ENCODE measurements at places on chromosomes 3 and 15. TPM values are rescaled to one million over a fixed set of nuclear protein-coding genes. Genes with fewer than 3 reads are reported as not detected.

EFCC1 gene
- 0.16 TPM for total RNA-seq

LRTM1 gene
- not detected for total RNA-seq

TRIM71 gene
- total RNA-seq = 238 TPM

PP2D1 gene
- total RNA-seq = not detected

ALG3 gene
- total RNA-seq = 58.7 TPM

DNAJB8 gene
- not detected for total RNA-seq

GRCh38 chr3:50297896-50298725, 1.1 kb downstream of the HYAL3 start:
- no peak for DNase-seq

DNA sequence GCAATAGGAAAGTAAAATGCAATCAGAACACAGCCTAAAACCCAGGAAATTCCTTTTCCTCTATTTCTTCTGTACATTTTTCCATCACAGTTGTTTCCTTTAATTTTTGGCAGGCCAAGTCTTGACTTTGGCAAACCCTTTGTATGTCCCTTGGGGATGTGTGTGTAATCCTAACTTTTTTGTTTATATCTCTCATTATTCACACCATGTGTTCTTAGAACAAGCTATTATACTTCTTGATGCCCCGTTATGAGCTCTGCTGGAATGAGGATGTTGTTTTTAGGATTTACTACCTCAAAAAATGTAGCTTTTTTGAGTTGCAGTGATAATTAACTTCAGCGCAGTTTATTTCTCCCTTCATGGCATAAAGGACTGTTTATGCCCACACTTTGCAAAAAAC, 123.4 kb downstream of the ABI3BP start:
- no peak for DNase-seq

DNA sequence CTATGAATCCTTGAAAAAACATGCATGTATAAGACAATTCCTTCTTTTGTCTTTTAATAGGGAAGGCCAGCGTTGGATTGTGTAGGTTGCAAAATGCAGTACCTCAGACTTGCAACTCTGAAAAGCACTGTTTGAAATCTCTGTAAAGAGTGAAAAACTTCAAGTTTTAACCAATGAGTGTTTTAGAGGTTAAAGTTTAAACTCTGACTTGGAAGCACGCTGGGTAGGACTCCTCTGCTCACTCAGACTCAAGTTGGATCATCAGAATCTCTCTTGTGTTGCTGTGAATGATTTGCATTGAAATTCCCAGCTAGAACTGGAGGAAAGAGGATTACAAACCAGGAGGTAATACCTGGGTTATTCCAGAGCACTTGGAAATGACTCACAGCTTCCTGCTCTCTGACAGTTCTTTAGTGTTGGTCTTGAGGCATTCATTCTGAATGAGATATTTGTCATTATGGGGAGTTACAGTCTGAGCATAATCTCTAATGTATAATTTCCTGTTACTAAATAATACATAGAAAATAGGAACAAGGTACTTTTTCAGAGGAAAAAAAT, 49.1 kb downstream of the PLS1 start:
- DNase-seq = no peak

- no peak for DNase-seq
Observed at GRCh38 chr3:47225310-47225906, 57.2 kb downstream of the KIF9 start.

- DNase-seq = no peak
Observed at GRCh38 chr3:14113965-14114635, 10.6 kb downstream of the CHCHD4 start.

DNA sequence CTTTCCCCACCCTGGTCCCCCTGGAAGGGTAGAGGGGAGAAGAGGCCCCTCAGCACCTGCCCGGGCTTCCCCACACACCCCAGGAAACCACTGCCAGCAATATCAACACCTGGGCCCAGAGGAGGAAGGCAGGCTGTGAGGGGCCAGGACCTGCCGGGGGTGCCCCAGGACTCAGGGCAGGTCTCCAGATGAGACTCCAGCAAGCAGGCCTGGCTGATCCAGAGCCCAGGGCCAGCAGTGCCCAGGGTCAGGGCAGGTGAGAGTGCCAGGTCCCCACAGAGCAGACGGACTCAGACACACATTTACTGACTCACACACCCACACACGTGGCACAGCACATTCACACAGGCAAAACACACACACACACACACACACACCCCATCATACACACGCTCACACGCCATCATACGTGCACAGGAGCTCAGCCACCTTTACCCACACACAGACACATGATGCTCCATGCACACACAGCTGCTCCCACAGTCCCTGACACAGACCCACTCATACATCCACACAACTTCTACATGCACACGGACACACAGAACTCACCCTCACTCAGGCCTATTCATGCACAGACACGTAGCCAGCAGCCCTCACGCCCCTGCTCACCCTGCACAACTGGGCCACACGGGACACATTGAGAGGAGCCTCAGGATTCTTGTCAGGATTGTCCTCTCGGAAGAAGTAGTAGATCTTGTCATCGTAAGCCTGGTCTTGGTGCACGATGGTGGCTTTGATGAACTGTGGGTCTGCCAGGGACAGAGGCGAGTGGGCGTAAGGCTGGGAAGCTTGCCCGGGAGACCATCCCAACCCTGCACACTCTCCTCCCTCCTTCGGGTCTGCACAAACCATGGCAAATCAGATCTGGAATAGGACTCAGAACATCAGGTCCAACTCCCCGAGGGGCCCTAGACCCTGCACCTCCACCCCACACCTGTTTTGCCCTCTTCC, 17.5 kb downstream of the SEMA7A start:
- DNase-seq = no peak

DNA sequence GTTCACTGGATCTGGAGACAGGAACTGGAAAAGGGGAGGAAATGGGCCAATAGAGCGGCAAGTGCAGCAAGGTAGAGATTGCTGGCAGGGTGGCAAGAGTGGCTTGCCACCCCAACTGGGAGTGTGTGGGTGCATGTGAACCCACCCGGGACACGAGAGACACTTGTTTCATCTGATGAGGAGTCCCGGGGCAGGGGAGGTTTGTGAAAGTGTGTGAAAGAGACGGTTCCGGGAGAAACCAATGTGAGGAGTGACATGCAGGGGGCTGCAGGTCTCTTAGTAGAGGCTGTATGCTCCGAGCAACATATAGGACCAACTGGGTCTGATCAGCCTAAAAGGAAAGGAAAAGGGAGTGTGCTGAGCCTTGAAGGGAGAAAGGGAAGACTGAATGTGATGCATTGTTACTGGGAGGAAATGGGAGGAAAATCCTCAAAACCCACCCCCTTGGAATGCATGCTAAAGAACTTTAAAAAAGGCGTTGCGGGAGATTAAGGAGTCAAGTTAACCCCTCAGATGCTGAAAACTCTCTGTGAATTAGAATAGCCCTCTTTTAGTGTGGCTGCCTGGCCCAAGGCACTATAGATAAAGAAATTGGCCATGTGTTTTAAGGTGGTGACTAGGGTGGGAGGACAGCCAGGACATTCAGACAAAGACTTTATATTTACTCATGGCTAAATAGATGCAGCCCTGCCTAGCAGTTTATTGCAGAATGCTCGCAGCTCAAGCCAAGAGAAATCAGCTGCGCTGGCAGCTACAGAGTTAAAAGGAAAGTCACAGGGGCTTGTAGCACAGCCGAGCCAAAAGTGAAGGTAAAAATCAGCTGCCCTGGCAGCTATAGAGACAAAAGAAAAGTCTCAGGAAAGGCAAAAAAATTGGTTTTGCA, 9.1 kb upstream of the SLC9C1 start:
- DNase-seq = peak; percentile 37

DNA sequence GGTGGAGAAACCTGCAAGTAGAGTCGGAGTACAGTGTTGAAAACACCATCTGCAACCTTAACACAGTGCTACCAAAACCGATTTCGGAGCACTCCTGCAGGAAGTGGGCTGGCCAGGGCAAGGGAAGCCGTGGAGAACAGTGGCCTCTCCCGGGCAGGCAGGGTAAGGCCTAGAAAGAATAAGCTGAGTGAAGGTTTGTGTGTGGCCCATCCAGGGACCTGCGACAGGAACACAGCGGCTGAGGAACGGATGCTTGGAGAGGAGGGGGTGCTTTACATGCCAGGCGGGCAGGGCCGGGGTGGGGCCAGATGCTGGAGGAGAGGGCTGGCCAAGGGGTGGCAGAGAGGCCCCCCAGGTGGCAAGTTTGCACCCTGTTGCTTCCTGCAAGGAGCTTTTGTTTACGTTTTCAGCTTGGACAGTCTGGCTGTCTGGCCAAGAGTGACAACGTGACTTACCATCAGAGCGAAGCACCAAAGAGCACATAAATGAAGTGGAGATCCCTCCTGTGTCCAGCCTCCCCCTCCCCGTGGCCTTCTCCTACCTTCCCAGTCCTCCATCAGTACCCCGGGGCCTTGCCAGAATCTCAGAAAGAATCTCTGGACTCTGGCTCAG, 156.5 kb downstream of the PGPEP1L start:
- DNase-seq = peak; percentile 79

DNA sequence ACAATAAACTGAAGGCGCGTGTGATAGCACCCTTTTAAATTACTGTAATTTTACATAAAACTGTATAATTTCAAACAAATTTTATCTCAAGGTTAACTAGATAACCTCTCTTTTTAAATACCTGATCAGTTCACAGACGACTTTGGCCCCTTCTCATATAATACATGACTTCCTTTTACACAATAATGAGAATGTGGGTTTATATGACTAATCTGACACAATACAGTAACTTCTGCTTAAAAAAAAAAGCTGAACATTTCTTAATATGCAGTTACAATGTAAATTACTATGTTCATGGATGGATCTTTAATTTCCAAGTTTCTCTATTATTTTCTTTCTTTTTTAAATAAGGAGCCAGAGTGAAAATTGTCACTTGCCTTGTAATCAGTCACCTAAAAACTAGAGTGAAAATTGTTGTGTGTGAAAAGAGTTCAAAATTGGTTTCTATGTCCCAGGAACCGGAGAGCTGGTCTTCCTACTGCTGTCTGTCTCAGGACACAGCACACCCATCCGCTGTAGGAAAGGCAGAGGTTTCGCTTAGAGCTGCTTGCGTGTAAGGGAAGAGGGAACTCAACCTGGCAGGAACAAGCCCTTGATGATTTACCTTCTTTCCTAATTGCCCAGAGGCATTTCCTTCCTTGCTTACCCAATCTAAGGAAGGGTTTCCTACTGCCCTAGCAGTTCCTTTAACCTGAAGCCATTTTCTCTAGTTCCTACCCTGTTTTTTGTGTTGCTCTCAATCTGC, 33.3 kb downstream of the PLD1 start:
- no peak for DNase-seq

DNA sequence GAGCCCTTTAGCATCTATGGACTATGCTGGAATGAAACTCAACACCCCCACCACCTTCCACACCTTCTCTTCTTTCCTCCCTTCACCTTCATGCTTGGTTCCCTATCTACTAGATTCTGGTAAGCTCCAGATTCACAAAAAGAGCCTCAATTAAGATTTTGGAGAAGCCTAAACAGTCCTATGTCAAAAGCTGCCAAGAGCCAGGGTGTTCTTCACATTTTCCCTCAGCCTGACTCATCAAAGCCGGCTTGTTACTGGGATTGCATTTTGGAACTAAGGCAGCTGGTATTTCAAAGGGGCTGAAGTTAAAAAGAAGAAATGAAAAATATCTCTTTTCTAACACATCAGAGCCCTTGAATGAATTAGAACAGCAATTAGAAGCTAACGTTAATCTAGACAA, 247.7 kb downstream of the MYRIP start:
- DNase-seq = no peak

GRCh38 chr15:72995849-72996248, 56.4 kb upstream of the NEO1 start:
- no peak for DNase-seq

DNA sequence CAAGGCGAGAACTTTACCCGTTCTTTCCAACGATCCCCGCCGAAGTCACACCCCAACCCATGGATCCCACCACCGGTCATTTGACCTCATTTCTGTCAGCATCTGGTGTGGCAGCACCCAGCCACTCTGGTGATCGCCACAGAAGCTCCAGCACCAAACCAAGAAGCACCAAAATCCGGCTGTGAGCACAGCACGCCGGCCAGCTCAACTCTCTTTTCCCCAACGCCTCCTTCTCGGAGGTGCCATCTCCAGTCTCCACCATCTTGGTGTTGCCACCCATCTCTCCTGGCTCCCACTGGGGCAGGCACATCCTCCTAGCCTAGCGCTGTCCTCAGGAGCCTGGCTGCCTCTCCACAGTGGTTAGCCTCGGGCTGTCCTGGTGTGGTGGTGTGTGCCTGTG, 6.5 kb downstream of the MUC4 start:
- no peak for DNase-seq

DNA sequence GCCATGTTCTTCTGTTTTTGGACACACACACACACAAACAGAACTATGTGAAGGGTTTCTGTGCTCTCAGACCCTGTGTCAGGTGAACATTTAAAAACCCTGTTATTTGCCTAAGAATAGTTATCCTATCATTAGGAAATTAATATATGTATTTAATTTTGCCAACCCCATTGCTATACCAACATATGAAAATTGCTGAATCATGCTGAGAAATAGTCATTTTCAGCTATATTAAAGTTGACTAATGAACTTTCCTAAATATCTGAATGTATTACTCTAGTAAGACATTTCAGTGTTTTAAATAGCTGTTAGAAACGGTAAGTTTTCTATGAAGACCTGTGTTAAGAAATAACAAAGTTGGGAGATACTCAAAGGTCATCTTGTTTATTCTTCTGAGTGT, 596.9 kb upstream of the GRM7 start:
- DNase-seq = no peak

DNA sequence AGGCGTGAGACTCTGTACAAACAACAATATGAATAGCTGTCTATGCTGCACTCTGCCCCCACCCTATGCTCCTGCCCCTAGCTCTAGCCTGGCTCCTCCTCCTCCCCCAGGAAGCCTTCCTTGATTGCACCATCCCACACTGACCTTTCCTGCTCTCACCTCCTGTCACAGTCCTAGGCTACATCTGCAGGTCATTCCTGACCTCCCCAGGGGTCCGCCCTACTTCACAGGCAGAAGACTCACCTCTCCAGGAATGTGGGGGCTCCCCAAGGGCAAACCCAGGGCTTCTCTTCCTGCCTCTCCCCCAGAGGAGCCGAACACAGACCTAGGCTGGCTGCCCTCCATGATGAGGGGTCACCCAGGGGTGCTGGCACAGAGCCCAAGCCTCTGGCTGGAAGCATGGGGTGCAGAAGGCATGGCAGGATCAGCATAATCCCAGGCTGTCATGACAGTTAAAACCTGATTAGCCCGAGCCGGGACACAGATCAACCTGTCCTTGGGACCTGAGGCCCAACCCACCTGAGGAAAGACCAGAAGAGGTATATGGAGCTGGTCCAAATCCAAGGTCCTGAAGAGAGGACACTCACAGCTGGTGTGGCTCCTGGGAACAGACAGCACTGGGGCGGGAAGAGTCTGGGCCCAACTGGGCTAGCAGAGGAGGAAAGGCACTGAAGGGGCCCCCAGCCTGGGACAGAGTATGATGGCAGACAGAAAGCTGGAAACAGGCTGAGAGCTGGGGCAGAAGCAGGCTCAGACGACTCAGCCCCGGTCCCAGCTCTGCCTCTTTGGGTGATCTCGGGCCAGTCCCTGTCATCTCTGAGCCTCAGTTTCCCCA, 5.9 kb downstream of the SEMA7A start:
- DNase-seq = no peak

DNA sequence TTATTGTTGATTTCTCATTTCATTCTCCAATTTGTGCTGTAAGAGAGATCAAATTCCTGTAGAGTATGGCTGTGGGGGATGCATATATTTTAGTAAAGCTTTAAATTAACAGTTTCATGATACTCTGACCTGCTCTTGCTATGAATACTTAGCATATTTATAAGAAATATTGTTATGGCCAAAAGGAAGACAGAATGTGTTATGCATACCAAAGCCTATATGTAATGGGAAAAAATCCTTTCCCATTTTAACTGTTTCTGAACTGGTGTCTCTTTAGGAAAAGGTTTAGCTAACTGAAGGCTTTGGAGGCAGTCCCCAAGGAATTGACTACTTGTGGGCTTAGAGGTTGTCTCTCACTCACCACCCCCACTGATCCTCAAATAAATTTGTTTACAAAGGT, 59.2 kb downstream of the CADPS start:
- DNase-seq = no peak
